Activated CD4-positive, alpha-beta T cell treated with anti-CD3 and anti-CD28 coated beads, Interleukin-2, amount 50 U/mL, for 24 hours (primary cell): ENCODE measurements at places on chromosomes 16 and 17.

DNA sequence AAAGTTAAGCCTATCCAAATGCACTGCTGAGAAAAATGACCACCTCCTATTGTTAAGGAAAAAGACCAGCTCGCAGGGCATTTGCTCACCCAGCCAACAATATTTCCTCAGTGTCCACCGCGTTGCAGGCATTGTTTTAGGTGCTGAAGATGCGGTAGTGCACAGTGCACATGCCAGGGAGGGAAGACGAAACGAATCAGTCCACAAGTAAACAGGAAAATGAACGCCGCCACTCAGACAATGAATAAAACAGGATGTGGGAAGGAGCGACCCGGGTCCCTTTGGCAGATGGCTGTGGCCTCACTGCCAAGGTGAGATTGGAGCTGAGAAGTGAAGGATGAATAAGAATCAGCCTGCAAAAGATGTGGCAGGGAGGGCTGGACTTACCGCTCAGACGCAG lies 249.2 kb downstream of the FOXL1 start:
- DNase-seq = no peak

- DNase-seq = peak; percentile 33
Measured at GRCh38 chr16:71883168-71883848, 674 bp downstream of the ZNF821 start.

- no peak for DNase-seq
Measured at GRCh38 chr16:76577003-76577402, 299.8 kb downstream of the CNTNAP4 start.

GRCh38 chr17:81550830-81551457 lies 1.2 kb downstream of the FAAP100 start:
- no peak for DNase-seq

- DNase-seq = no peak
Measured at GRCh38 chr17:15943971-15944758, 765 bp upstream of the ADORA2B start.

DNA sequence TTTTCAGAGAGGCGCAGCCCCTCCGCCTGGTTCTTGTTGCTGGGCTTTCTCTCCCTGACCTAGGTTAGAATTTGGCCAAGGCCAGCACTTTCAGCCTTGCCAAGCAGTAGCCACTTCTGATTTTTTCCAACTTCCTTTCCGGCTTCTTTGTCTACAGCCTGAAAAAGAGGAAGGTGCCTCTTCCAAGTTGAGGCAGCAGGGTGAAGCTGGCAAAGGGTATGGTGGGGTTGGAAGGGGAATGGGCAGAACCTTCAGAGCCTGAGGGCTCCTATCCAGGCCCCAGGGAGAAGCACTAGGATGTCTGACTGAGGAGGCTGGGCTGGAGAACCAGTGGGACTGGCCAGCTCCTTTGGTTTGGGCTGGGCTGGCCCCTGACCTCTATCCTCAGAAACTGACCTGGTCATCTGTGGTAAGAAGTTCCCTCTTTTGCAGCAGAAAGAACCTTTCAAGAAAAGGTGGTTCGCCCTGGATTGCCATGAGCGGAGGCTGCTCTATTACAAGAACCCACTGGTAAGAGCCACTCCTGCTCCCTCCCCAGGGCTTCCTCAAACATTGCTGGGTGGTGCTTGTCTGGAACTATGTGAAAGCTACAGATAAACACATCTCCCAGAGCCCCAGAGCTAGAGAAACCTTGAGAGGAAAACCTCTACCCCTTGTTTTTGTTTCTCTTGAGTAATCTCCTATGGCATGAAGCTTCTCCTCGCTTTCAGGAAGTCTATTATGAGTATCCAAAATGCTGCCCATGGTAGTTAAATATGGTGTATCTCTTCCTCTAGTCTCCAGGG lies 16.6 kb upstream of the RNF135 start:
- DNase-seq = no peak

DNA sequence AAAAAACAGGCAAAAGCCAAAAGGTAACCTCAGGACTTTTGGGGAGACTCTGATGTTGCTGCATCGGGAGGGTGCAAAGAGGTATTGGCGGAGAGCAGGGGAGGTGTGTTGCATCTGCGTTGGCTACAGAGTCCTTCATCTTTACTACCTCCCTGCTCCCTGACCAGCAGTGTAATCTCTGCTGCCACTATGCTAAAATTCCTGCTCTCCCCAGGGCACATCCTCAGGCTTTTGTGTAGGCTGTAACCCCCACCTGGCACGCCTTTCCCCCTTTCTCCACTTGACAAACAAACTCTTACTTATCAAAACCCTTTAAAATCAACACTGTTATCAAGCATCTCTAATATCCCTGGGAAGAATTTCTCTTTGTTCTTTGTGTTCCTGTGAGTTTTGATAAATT lies 435.3 kb downstream of the HAPSTR1 start:
- no peak for DNase-seq
